Activated CD4-positive, CD25-positive, alpha-beta regulatory T cell (primary cell): ENCODE measurements at places on chromosomes 1 and 21.

- no peak for DNase-seq
Observed at GRCh38 chr1:2573250-2573920, 13.2 kb upstream of the PRXL2B start.

- DNase-seq: no peak
Observed at GRCh38 chr1:178939338-178940067, 68.6 kb upstream of the ANGPTL1 start.

DNA sequence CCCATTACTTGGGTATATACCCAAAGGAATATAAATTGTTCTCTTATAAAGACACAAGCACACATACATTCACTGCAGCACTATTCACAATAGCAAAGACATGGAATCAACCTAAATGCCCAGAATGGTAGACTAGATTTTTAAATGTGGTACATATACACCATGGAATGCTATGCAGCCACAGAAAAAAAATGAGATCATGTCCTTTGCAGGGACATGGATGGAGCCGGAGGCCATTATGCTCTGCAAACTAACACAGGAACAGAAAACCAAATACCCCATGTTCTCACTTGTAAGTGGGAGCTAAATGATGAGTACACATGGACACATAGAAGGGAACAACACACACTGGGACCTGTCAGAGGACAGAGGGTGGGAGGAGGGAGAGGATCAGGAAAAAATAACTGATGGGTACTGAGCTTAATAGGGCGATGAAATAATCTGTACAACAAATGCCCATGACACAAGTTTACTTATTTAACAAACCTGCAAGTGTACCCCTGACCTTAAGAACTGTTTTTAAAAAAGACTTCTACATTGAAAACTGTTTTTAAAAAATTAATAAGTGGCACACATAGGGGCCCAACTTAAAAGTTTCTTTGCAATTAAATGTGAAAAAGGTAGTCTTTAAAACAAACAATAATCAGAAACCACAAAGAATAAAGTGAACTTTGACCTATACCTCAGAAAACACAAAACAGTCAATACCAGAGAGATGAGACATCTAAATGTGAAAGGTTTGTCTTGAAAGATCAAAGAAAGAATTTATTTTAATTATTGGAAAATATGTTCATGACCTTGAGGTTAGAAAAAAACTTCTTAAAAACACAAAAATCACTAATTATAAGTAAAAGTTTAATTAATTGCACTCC is 75.2 kb downstream of the CDC42BPA start:
- DNase-seq: no peak

- no peak for DNase-seq
Observed at GRCh38 chr1:233240829-233241682, 54.5 kb downstream of the PCNX2 start.

DNA sequence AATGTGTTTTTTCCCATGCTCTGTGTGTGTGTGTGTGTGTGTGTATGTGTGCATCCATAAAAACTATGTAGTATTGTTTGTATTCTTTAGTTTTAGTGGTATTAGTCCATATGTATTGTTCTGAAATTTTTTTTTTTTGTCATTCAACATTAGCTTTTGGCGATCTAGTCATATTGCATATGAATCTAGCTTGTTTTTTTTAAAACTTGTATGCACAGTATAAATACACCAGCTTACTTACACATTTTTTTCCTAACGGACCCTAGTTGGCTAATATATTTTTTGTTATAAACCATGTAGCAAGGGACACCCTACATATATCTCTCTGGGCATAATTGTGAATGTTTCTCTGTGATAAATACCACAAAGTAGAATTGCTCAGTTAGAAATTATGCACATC is 359.7 kb downstream of the SRGAP2C start:
- no peak for DNase-seq
